ENCODE measurements at places on chromosomes 5 and 9. TPM values are rescaled to one million over a fixed set of nuclear protein-coding genes. Genes with fewer than 3 reads are reported as not detected.

The IL11RA gene
- 16.0 TPM for total RNA-seq

The NFIB gene
- 8.9 TPM for total RNA-seq

The FOXD1 gene
- 18.6 TPM for total RNA-seq

The ENTREP1 gene
- 3.7 TPM for total RNA-seq

The ZFYVE16 gene
- total RNA-seq = 31.3 TPM

The ADAMTS12 gene
- 22.0 TPM for total RNA-seq

The PKN3 gene
- 2.0 TPM for total RNA-seq

The CCIN gene
- 1.2 TPM for total RNA-seq

The KCTD16 gene
- total RNA-seq = 0.64 TPM

The CRB2 gene
- total RNA-seq = not detected

The BARHL1 gene
- not detected for total RNA-seq

Measured in myocyte (in vitro differentiated cells).